Activated naive CD8-positive, alpha-beta T cell treated with anti-CD3 and anti-CD28 coated beads, Interleukin-2, amount 50 U/mL, for 24 hours (primary cell): ENCODE measurements at places on chromosomes 2 and 18.

DNA sequence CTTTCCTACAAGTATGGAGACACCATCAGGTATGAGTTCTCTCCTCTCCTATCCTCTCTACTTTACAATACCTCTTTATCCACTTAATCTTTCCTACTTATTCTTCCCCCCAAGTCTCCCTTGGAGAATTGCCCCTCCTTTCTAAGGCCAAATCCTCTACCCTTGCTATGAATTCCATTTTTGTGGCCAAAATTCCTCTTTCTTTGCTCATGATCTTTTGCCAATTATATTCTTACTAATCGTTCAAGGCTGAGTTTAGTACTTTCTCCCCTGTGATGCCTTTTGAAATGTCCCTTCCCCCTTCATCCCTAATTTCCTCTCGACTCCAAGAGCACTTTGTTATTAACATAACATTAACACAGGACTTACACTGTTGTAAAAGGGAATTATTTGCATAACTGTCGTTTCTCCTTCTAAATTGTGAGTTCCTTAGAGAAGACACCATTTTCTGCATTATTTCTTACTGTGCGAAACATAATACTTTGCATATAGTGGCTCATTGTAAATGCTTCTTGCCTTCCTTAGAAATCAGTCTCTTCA, 133.4 kb downstream of the KCTD1 start:
- DNase-seq, result no peak

DNA sequence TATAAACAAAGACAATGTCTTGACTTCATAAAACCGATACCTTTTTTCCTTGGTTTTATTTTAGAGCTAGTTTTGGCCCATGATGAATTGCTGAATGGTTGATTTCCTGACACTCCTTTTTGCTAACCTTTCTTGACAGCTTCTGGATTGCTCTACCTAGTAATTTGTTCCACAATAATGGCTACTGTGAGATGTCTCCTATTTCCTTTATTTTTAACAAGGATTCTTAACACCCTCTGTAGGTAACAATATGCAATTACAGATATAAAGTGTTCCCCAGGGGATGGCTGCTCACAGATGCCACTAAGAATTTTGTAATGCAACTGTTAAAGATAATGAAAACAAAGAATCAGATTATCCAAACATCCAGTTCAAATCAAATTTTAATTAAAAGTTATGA, 100.8 kb upstream of the ATP5MC3 start:
- DNase-seq, result no peak

- DNase-seq, result no peak
These were observed 183.9 kb downstream of the EIPR1 start for GRCh38 chr2:3193443-3194330.

DNA sequence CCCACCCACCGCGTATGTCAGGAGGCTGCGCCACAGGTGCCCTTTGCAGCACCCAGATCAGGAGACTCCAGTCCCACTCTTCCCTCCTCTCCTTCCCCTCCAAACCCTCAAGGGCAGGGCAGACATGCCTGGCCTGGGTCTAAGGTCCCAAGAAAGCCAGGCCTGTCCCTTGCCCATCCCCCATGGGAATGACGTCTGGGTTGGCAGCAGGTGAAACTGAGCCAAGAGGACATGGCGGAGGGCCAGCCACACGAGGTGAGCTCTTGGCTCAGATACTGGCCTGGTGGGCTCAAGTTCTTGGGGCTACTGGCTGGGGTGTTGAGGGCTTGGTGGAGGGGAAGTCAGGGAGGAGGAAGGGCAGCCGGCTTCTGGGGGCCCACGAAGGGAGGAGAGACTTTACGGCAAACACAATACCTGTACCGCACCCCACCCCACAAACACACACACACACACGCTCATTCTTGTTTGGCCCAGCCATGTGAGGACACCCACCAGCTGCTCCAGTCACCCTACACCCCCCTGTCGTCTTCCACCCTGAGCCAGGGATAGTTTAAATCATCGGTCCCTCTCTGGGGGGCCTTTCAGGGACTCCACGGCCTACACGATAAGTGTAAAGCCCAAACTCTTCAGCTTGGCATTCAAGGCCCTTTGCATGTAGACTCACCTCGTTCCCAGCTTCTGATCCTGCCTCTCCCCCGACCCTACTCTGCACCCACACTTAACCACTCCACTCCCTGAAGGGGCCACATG, 24.1 kb upstream of the TNS1 start:
- no peak for DNase-seq

- DNase-seq, result no peak
These were observed 12.1 kb downstream of the AMER3 start for GRCh38 chr2:130767408-130767775.

- peak; percentile 42 for DNase-seq
These were observed 3.8 kb downstream of the TGIF1 start for GRCh38 chr18:3453540-3454364.
